WTC11 (cell line): ENCODE measurements at places on chromosomes 11 and 22. TPM values are rescaled to one million over a fixed set of nuclear protein-coding genes. Genes with fewer than 3 reads are reported as not detected.

The CST6 gene
- 0.72 to 2.7 TPM (median 1.9 TPM) in 3 replicates for total RNA-seq

The OR9G4 gene
- not detected in 3 replicates for total RNA-seq

The MS4A6E gene
- total RNA-seq: not detected in 3 replicates

The PYGM gene
- 6.6 to 8.7 TPM (median 8.2 TPM) in 3 replicates for total RNA-seq

The OR51I1 gene
- total RNA-seq: not detected in 3 replicates

The LRFN4 gene
- total RNA-seq: 62.7 to 70.3 TPM (median 68.0 TPM) in 3 replicates

The HBG1 gene
- total RNA-seq: 1.5 to 3.4 TPM (median 2.7 TPM) in 3 replicates

The TRPM5 gene
- total RNA-seq: 0.07 to 0.09 TPM in 2 of 3 replicates, not detected in the other

The HOATZ gene
- total RNA-seq: not detected in 3 replicates

The CCDC81 gene
- total RNA-seq: 0.82 to 1.0 TPM (median 0.98 TPM) in 3 replicates

The KCNJ11 gene
- 8.2 to 10.0 TPM (median 8.7 TPM) in 3 replicates for total RNA-seq

The SMTNL1 gene
- total RNA-seq: 0.26 to 0.39 TPM (median 0.34 TPM) in 3 replicates

The ZNF214 gene
- 3.5 to 4.1 TPM (median 4.0 TPM) in 3 replicates for total RNA-seq

The PIWIL4 gene
- 0.33 to 0.66 TPM (median 0.62 TPM) in 3 replicates for total RNA-seq

The ANO5 gene
- total RNA-seq: 6.3 to 6.9 TPM (median 6.7 TPM) in 3 replicates

The SLC15A3 gene
- total RNA-seq: 10.2 to 12.1 TPM (median 11.5 TPM) in 3 replicates

The RTN4RL2 gene
- 13.8 to 15.5 TPM (median 14.3 TPM) in 3 replicates for total RNA-seq

The ZC3H12C gene
- 2.4 to 3.1 TPM (median 2.8 TPM) in 3 replicates for total RNA-seq

The OR2AT4 gene
- total RNA-seq: 0.02 TPM in 1 of 3 replicates, not detected in the others

The C11orf97 gene
- total RNA-seq: not detected in 3 replicates
